ENCODE measurements at places on chromosomes 7 and 10.
A peak's percentile ranks its signal among the peaks of the same experiment; 100 is the strongest.

DNA sequence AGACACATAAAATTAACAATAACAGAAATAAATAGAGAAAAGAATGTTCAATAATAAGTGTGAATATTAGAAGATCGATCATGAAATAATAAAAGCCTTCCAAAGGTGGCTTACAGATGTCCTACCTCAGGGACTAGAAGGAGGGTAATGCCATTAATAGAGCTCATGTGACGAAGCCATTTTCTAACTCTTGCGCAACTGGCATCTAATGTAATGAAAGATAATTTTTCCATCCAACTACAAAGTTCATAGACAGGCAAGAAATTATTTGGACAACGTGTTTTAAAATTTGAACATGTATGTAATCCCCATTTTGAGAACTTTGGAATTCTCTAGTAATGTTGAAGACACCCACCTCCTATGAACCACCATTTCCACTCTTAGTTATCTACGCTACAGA, 1394.3 kb upstream of the LRRTM3 start:
- no peak for DNase-seq

DNA sequence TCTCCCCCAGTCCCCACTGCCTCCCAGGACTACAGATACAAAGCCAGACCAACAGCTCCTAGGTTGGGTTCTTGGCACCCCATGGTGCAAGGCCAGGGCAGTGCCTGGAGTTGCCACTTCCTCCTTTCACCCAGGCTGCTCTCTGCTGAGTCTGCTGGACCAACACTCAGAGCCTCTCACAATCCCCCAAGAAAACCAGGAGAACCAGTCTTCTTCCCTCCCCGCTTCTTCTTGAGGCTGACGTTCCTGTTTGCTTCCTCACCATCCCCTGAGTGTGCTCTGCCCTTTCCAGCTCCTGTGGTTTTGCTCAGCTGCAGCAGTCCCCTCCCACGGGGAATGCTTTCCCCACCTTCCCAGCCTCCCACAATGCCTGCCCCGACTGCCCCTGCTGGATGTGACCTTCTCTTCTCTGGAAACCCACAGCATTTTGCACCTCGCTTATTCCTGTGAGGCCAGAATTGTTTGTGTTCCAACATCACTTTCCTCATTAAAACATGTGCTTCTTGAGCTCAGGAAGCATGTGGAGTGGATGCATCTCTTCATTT, 89.9 kb downstream of the GOLGA7B start:
- DNase-seq, result no peak

DNA sequence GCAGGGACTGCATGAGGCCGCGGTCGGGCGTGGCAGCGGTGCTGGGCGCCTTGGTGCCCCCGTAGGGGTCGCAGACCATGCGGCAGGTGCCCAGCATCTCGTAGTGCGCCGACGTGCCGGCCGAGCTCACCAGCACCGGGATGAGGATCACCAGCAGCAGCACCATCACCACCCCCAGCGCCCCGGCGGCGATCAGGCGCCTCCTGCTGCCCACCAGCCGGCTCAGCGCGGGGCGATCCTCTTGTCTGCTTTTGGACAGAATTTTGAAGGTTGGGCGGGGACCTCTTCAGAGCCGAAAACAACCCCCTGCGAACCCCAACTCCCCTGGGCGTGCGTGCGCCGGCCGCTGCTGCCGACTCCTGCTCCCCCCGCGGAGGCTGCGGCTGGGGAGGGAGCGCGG, 779 bp downstream of the C1QL3 start:
- DNase-seq, result peak; percentile 11

DNA sequence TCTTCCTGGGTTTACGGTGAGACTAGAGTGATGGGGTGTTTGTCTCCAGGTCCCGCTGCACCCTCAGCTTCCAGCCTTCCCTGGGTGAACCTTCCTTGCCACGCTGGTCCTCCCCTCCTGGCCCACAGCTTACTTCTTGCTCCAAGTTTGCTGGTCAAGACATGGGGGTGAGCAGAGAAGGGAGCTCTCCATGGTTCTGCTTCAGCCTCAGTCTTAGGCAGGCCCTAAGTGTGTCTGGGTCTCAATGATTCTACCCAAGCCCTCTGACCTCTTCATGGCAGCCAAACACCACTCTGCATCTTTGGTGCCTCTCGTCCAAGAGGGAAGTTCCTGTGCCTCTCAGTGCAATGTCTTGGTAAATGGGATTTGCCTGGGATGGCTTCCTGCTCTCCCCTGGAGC, 356.5 kb upstream of the KLF6 start:
- no peak for DNase-seq

- no peak for DNase-seq
Observed at GRCh38 chr7:66016131-66016461, 34.1 kb upstream of the GUSB start.
